ENCODE measurements at places on chromosomes 2 and 18. TPM values are rescaled to one million over a fixed set of nuclear protein-coding genes. Genes with fewer than 3 reads are reported as not detected.

Gene CHCHD5
- 22.7 TPM for total RNA-seq

Gene TMEM37
- total RNA-seq = 5.5 TPM

Gene COL5A2
- total RNA-seq = 229 TPM

Gene HRH4
- total RNA-seq = not detected

Gene FEV
- not detected for total RNA-seq

Gene CPO
- total RNA-seq = 0.48 TPM

Gene ANKRD30BL
- total RNA-seq = not detected

Gene PLCL1
- 5.0 TPM for total RNA-seq

Gene ARHGAP28
- 16.5 TPM for total RNA-seq

Measured in glomerular endothelial cell (primary cell).